ENCODE measurements at places on chromosomes 5 and 9.

DNA sequence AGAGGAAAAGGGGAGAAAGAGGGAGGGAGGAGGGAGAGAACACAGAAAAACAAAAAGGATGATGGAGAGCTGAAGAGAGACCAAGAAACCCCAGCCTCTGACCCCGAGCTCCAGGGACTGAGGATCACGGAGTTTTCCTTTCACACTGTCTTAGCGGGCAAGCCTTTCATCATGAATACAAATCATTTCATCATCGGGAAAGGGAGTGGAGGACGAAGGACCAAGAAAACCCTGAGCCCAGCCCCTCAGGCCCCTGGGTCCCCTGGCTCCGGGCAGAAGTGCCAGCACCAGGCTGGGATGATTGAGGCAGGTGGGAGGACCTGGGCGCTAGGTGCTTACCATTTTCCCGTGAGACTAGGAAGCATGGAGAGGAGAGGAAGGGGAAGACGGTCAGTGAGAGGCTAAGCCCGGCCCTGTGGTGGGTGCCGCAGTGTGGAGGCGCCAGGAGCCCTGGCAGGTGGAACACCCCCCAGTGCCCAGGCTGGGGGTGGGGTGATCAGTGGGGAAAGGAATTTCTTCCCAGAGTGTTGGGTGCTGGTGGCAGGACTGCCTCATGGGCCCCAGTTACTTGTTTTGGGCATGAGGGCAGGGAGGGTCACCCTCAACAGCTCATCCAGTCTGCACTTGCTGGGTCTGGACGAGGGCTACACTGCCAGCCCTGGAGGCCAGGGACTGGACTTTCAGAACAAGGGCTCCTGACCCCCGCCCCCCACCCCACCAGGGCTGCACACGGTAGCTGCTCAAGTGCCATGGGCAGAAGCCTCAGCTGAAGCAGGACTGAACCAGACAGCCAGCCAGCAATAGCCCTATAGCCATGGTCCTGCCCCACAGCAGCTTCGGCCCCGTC lies 49.0 kb upstream of the SARDH start:
- DNase-seq, result no peak

DNA sequence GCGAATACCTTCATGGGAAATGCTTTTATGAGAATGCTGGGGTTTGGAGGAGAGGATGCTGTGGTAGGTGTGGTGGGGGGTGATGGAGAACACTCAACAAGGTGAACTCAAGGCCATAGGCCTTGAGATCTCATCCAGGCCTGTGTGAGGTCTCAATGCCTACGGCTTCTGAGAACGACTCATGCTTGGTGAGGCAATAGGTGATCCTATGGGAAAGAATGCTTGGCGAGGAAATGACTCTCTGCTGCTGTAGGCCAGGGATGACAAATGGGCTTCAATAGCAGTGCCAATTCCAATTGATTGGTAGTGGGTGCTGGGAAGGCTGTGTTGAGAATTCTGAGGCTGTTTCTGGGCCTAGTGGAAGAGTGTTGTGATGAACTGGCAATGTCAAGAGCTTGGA lies 280.2 kb upstream of the CLINT1 start:
- no peak for DNase-seq

GRCh38 chr5:136035837-136036236 lies 7.0 kb downstream of the TGFBI start:
- DNase-seq, result no peak

DNA sequence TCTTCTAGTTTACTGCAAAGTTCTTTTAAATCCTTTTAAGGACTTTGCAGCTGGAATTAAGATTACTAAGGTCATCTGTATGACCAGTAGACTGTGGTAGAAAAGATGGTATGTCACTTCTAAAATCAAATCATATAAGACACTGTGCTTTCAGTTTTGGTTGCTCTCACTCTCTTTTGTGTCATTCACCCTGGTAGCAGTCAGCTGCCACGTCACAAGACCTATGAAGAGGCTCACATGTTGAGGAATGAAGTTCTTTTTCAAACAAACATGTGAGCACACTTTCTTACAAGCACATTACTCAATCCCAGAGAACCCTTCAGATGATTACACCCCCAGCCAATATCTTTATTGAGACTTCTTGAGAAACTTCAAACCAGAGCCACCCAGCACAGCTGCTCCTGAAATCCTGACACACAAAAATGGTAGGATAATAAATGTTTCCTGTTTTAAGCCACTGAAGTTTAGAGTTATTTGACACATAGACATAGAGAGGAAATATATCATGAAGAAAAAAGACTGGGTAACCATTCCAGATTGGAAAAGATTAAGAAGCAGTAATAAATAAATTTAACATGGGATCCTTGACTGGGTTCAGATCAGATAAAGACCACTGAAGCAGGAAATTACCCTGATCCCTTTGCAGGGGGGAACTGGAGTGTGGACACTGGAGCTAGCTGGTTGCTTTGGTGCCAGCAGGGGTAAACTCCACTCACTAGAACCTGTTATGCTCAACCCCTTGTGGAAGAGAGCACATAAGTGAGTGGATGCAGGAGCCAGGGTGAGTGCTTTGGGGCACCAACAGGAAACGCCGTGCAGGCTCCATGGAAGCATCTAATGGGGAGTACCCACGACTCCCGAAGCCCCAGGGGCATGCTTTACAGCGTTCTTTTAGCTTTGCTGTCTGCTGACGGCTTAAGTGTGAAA lies 64.1 kb downstream of the SLCO4C1 start:
- DNase-seq, result no peak

- no peak for DNase-seq
These were observed 89.9 kb downstream of the DAB2IP start for GRCh38 chr9:121741228-121741918.

DNA sequence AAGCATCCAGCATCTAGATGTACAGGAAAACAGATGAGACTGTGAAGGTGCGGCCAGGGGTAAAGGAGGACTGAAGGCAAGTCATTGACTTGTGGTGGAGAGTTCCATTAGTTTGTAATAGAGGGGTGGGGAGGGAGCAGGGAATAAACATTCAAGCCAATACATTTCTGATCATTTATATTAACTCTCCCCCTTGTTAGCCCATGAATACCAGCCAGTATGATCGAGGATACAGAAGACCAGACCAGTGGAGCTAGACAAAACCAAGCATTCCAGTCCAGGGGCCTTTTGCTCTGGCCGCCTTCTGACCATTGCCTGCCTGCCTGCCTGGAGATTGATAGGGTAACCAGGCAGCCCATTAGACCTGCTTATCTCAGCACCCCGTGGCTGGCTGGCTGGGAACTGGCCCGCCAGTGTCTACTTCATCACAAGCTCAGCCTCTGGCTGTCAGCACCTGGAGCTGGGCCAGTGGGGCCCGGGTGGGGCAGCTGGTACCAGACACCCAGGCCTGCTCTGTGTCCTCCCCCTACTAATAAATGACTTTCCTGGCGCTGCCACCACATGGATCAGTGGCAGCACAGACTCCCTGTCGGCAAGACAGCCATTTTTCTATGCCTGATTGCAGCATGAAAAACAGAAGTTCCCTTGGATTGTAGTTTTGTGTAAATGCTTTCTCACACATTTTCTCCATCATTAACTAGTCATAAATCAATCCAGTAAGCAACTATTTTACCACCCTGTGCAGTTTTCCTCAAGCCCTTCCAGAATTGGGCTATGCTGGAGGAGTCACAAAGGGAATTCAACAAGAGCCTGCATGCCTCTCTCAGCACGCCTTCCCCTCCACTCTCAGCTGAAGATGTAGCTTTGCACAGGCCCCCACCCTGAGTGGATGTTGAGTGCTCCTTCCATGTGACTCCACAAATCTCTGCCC lies 181.3 kb downstream of the SNCAIP start:
- DNase-seq, result no peak

DNA sequence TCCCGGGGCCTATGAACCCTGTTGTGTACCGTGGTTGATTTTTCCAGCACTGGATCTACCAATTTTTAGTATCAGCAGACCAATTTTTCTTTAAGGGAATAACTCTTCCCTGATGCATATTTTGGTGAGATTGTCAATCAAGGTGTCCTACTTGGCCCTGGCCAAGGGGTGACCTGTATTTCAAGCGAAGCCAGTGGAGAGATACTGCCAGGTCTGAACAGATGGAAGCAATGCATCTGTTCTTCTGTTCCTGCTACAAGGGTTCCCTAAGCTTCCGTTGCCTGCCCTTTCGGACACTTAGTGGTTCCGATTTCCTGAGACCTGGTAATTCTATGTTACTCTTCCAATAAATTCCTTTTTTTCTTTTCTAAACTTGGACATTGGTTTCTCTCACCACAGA lies 37.3 kb downstream of the ADAM19 start:
- DNase-seq, result no peak

DNA sequence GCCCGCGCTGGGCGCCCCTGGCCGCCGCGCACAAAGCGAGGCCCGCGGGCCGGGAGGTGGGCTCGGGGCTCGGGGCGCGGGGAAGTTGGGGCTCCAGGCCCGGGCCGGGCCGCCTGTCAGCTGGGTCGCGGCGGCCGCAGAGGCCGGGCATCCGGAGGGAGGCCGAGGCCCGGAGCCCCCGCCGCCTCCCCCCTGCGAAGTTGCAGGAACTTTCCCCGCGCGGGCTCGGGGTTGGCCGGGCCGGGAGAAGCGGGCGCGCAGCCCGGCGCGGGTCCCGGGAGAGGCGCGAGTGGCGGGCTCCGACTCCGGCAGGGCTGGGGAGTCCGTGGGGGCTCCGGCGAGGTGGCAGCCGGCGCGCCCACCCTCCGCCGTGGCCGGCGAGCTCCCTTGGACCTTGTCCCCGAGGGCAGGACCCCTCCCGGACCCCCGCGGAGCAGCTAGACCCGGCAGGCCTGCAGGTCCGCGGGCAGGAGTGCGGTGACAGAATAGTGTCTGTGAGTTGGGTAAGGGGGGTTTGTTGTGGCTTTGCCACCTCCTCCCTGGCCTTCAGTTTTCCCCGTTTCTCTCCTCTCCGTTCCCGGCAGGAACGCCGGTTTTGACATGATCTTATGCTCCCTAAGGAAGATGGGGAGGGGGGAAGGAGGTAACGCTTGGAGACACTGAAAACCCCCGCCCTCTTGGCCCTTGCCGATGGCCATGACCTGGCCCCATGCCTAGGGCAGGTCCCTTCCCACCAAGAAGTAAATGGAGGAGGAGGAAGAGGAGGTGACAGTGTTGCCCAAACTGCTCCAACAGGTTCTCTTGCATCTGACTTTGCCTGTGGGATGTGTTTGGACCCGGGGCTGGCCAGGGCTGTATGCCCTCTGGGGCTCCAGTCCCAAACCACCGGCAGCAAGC lies 942 bp downstream of the PHF2 start:
- DNase-seq, result no peak

- no peak for DNase-seq
These were observed 92.1 kb downstream of the ZCCHC7 start for GRCh38 chr9:37212435-37212834.

DNA sequence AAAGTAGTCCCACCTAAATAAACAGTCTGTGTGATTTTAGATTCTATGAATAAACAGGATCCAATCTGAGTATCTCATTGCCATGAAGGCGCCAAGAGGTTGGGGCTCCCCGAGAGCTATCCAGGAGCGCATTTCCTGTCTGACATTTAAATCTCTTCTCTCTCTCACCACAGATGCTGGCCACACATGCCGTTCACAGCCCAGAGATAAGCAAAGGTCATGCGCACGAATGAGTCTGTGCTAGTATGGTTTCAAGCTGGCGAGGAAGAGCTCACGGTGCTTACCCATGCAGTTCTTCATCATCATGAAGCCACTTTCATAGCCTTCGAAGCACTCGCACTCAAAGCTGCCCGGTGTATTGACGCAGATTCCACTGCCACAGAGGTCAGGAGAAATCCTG lies 199.4 kb downstream of the FBN2 start:
- no peak for DNase-seq

GRCh38 chr5:3098821-3099220 lies 347.3 kb upstream of the IRX2 start:
- no peak for DNase-seq

DNA sequence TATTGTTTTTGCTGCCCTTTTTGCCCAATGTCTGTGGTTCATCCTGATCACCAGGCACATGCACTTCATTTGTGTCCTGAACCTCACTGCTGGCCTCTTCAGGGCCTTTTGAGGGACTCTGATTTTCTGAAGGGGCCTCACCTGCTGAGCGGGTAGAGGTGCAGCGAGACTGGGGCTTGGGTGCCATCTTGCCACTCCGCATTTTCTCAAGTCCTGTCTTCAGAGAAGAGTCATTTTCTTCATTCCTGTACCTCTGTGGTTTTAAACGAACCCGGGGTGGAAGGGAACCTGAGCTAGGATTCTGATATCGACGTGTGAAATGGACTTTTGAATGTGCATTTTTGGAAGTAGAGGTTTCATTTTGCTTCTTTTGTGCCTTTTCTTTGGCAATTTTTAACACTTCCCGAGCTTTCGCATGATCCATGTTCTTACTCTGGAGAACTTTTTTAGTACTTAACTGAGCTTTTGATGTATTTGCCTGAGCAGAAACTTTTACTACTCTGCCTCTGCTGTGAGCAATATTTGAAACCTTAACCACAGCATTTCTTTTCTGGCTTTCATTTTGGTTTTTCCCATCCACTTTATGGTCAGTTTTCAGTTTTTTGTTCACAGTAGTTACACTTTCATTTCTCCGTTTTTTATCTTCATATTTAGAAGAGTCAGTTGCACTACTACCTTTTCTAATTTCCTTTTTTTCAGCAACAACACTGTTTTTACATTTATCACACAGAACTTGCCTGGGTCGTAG lies 26.1 kb downstream of the PWWP2A start:
- no peak for DNase-seq

DNA sequence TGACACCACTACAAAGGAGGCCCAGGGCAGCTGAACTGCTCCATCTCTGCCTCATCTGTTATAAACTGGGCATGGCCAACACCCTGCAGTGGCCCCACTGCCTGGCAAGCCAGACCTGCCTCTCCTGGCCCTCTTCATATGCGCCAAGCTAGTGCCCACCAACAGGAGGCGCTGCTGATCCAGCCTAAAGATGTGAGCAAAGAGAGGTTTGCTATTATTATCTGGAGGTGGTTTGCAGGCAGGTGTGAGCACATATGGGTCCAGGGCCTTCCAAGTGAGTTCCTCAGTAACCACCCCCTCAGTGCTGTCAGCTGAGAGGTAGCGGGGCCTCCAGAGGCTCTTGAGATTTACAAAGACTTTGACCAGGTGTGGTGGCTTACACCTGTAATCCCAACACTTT lies 232.2 kb downstream of the SYK start:
- DNase-seq, result no peak

DNA sequence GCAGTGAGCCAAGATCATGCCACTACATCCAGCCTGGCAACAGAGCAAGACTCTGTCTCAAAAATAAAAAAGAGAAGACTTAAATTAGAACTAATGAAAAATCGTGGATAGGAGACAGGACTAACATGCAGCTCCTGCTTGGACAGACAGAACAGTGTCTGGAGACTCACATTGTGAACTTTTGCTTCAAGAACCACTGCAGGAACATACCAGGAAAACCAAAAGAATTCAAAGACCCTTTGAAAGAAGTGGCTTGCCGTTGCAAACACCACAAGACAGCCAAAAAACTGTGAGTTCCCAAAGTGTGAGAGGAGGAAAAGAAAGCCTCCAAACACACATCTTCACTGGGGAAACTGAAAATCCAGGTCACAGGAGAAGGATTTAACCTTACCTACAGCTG lies 48.8 kb upstream of the SNAPC3 start:
- DNase-seq, result no peak

- DNase-seq, result no peak
These were observed 12.0 kb upstream of the OLFM1 start for GRCh38 chr9:135075234-135076142.

- DNase-seq, result no peak
These were observed 113.0 kb upstream of the PCA3 start for GRCh38 chr9:76651119-76651705.

All from stimulated activated CD4-positive, alpha-beta T cell treated with anti-CD3 and anti-CD28 coated beads, TNF-alpha, amount 100 ng/mL, for 1 hour (primary cell).